Natural killer cell treated with Interleukin-12 subunit alpha and Interleukin-12 subunit beta and Interleukin-15 and Interleukin-18, amount 100 ng/mL, for 72 hours (primary cell): ENCODE measurements at places on chromosomes 7 and 10.

GRCh38 chr10:69831231-69831855, 29.6 kb downstream of the COL13A1 start:
- DNase-seq = no peak

- peak; percentile 85 for DNase-seq
Measured at GRCh38 chr7:66758950-66759628, 18.6 kb downstream of the RABGEF1 start.

GRCh38 chr10:4494551-4494950, 331.5 kb upstream of the AKR1E2 start:
- no peak for DNase-seq

- no peak for DNase-seq
Measured at GRCh38 chr7:96441436-96442084, 119.7 kb upstream of the SLC25A13 start.

- DNase-seq = no peak
Measured at GRCh38 chr7:130180571-130181262, 24.5 kb downstream of the TMEM209 start.

DNA sequence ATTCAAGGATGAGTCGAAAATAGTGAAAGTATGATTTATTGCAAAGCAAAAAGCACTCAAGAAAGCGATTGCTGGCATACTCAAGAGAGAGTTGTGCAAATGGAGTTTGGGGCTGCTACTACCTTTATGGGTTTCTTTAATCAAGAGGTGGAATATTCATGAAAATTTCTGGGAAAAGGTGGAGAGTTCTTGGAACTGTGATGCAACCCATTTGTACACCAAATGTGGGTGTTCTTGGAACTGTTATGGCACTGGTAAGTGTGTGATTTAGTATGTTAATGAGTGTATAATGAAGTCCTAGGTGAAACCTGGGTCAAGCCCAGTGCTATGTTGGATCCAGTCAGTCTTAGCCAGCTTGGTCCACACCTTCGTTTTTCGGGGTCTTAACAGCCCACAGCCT, 3.4 kb upstream of the VOPP1 start:
- DNase-seq = no peak
